Stimulated activated CD4-positive, alpha-beta T cell treated with anti-CD3 and anti-CD28 coated beads, Interleukin-1b, Interleukin-23, amount 100 ng/mL, for 48 hours (primary cell): ENCODE measurements at places on chromosomes 13 and 19.

- peak; percentile 68 for DNase-seq
Measured at GRCh38 chr19:49019242-49019932, 2.5 kb upstream of the LHB start.

GRCh38 chr13:40247845-40248244 lies 418.6 kb downstream of the FOXO1 start:
- DNase-seq: no peak

DNA sequence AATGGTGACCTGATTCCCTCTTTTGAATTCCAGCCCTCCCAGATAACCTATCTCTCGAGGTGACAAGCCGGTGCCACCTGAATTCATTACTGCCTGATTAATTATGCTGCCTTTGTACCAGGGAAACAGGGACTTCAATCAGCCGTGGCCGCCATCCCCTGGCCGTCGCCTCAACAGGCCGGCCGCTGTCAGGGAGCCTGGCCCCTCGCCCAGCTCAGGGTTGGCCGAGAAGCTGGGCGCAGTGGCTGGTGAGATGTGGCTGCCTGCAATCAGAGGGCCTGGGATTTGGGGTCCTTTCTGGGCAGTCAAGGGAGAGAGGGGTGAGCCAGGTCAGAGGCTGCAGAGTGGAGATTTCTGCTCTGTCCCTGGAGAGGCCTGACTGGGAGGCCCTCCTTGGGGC lies 91.2 kb downstream of the KCTD15 start:
- no peak for DNase-seq

GRCh38 chr19:8973501-8974091 lies 36.6 kb downstream of the MUC16 start:
- DNase-seq: no peak

- DNase-seq: no peak
Measured at GRCh38 chr13:80727321-80727975, 386.5 kb upstream of the SPRY2 start.

DNA sequence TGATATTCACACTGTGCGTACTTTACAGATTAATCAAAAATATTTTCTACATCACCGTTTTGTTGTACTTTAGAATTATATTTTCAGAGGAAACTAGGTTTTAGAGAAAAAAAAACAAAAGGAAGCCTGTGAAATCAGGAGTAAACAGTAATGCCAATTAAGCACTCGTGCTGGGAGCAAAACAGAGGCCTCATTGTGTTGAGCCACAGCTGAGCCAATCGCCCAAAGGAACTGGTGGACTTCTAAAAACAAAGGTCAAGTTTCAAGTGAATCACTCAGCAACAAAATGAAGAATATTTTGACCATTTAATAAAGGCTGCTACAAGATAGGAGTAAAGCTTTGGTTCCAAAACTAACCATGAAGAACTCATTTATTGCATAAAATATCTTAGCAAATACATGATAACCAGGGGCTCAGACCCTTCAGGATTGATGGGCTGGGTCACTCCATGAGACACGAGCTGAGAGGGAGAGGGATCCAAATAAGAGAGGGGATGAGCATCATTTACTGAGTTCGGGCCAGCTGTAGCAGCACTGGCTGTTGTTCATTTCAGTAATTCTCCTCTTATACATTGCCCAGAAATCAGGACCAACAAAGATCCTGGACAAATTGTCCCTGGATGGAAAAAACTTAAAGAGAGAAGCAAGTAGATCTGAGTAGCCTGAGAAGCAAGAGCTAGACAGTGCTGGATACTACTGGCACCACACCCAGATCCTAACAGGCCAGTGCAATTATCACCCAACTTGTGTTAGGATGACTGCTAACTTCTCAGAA lies 8.3 kb upstream of the NALCN start:
- no peak for DNase-seq

DNA sequence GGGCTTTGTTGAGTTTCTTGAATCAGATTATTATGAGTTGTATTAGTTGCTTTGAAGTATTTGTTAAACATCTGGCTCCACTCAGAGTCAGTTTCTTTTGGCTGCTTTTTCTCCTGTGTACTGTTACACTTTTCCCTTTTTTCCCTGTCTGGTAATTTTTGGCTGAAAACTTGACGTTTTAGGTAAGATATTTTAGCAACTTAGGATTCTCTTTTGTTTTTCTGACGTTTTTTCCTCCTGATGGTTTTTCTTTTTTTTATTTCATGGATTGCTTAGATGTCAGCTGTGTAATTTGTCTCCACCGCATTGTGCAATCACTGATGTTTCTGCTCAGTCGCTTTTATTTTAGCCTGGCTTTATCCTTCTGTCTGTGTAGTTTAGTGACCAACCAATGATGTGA lies 20.7 kb downstream of the RFC3 start:
- DNase-seq: no peak

GRCh38 chr19:30439310-30439709 lies 67.1 kb downstream of the ZNF536 start:
- no peak for DNase-seq

- DNase-seq: peak; percentile 3
Measured at GRCh38 chr19:37931881-37932655, 25.1 kb downstream of the SIPA1L3 start.

DNA sequence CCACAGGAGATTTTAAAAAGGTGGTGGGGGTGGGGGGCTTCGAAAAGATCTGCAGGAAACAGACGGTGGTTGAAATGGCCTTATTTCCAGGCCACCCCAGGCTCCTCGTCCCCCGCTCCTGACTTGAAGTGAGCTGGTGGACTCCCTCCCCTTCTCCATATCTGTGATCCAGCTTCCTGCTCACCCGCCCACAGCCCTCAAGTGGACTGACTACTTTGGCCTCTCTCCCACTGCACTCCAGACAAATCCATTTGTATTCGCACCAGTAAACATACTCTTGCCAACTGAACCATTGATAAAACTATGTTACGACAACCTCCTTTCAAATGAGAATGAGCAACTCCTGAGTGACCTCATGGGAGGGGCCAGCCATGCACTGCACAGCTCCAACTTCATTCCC lies 259.5 kb downstream of the COL4A1 start:
- no peak for DNase-seq

DNA sequence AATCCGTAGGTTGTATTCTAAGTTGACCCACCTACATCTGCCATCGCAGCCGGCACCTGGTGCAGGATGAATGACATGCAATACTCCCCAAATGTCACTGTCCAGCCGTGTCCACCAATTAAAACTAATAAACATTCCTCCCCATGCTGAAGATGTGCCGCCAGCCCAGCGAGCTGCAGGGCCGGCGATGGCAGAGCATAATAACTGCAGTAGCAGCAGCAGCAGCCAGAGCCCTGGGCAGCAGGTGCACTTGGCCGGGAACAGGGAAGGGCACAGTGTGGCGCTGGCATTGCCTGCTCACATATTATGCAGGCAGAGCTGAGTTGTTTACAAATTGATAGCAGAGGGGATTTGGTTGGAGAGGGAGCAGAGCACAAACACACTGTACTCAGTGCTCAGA lies 754.9 kb downstream of the OLFM4 start:
- no peak for DNase-seq

DNA sequence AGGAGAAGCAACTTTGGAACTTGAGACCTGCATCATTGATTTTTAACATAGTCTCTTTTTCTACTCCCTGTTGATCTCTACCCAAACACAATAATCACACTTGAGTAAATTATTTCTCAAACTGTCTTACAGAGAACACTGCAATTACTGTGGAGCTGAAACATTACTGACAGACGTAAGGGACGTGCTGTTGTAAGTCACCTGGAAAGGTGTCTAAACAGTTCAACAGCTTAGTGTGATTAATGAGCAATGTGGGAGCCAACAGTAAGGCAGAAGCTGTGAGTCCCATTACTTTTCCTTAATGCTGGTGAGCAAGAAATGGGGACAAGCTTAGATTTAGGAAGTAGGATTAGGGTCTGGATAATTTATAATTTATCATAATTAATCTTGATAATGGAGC lies 265.7 kb downstream of the DLEU7 start:
- DNase-seq: no peak

DNA sequence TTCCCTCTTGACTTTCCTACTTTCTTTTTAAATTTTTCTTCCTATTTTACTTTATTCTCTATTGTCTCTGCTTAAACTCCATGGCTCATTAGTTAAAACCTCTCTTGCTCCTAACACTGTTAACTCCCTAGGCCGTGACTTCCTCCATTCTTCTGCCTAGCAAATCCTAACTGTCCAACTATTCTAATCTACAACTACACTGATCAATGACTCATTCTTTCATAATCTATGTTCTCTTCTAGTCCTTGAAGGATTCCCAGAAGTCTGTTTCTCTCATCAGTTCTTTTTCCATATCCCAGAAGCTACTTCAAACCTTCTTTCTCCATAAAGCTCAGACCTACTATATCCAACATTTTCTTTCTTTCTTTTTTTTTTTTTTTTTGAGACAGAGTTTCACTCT lies 66.9 kb downstream of the MICU2 start:
- DNase-seq: no peak

GRCh38 chr13:28316836-28317235 lies 178.1 kb downstream of the FLT1 start:
- DNase-seq: no peak

- DNase-seq: no peak
Measured at GRCh38 chr19:30419568-30420180, 47.5 kb downstream of the ZNF536 start.

DNA sequence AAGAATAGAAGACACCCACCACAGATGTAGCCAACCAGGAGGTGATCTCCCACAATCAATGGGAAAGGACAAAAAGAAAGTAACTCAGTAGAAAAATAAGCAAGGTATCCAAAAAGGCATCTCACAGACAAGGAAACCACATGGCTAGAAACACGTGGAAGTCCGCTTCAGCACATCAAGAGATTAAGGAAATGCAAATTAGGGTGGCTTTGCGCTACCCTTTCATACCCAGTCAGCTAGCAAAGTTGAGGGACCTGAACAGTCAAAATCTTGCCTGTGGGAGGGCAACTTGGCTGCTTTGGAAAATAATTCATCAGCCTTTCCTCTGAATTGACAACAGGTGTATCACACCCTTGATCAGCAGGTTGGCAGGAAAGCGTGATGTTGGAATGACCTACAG lies 11.6 kb upstream of the UQCR11 start:
- DNase-seq: peak; percentile 31

GRCh38 chr13:25766576-25766975 lies 285.2 kb downstream of the SHISA2 start:
- DNase-seq: no peak

DNA sequence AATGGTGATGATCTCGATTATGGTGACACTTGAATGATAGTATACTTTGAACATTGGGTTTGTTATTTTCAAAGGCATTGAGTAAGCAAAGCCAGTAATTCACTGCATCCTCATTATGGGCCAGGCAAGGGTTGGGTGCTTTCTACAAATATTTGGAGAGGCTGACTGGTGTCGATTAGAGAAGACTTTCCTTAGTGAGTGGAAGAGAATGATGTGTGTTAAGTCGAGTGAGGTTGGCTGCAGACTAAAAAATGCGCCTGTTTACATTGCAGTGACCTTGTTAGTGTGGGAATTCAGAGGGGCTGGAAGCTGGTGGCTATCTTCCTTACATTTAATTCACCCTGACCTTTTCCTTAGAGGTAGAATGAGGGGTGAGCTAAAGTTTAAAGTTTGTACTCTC lies 22.4 kb upstream of the RNF113B start:
- DNase-seq: no peak

DNA sequence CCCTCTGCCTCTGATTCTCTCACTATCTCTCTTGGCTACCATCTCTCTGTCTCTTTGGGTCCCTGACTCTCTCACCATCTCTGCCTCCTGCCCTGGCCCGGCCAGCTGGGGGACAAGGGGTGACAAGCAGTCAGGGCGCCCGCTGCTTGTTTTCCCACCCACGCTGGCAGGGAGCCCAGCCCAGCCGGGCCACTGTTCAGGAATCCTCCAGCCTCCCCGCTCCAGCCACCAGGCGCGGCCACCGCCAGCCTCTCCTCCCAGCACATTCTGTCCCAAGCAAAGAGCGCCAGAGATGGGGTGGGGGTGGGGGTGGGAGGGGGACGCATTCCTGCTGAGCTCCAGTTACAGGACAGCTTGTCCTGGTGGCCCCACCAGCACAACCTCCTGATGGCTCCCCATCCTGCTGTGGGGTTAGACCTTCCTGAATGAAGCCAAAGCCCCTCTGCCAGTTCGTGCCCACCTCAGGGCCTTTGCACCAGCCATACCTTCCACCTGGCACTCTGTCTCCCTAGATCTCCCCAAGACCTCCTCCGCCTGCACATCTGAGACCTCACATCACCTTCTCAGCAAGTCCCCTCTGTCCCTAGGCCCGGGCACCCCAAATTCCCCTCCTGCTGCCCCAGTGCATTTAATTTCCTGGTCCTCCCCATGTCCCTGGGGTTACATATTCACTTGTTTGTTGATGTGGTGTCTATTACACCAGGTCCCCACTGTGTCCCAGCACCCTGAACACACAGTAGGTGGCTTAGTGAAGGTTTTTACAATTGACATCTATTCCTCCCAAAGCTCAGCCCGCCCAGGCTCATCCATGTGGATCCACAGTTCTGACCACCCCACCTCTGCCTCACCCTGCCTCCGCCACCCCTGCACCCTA lies 12.5 kb downstream of the ARRDC2 start:
- no peak for DNase-seq

GRCh38 chr19:2365201-2365970 lies 5.3 kb downstream of the TMPRSS9 start:
- no peak for DNase-seq

GRCh38 chr13:29551214-29551613 lies 44.3 kb downstream of the SLC7A1 start:
- no peak for DNase-seq

GRCh38 chr13:102376318-102376717 lies 25.5 kb downstream of the FGF14 start:
- DNase-seq: no peak

DNA sequence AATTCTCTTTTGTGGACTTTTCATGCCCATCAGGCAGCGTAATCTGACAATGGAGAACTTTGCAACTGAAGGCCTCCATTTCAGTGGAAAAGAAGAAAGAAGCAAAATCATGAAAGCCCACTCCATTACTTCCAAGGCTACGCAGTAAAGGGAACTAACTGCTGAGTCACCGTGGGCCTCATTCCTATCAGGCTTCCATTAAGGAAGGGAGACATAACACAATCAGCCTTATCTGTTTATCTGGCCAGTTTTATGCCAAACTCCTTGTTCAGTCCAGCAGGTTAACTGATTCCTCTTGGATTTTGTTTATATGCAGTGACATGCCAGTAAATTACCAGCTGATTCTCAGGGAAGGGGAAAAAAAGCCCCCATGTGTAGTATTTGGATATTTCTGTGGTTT lies 56.8 kb upstream of the KATNAL1 start:
- DNase-seq: no peak

GRCh38 chr13:47553329-47553977 lies 447.6 kb downstream of the SUCLA2 start:
- DNase-seq: no peak

GRCh38 chr13:113886561-113887112 lies 22.8 kb upstream of the GAS6 start:
- DNase-seq: no peak

DNA sequence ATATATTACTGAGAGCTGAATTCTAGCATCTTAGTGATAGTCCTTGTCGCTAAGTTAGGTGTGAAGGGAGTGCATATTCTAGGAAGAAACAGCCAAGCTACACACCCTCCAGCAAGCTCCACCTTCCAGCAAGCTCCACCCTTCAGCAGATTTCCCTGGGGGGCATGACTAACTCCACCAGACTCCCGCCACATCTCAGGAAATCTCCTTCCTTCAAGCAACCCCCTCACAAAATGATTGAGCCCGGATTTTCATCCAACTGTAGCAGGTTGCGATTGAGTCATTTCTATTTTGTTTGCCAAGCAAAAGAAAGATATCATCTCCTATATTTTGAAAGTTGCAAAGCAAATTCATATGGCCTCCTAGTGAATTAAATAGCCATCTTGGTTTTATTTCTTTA lies 162.1 kb upstream of the TMTC4 start:
- DNase-seq: no peak

GRCh38 chr13:22256111-22256639 lies 585.3 kb downstream of the FGF9 start:
- no peak for DNase-seq

- DNase-seq: no peak
Measured at GRCh38 chr13:45582408-45583076, 33.0 kb downstream of the ERICH6B start.
